ENCODE measurements at places on chromosomes 16 and 17.

- DNase-seq: peak; percentile 60
These were observed 16.0 kb upstream of the RASD1 start for GRCh38 chr17:17511881-17512858.

- no peak for DNase-seq
These were observed 18.7 kb upstream of the MC1R start for GRCh38 chr16:89899879-89900481.

DNA sequence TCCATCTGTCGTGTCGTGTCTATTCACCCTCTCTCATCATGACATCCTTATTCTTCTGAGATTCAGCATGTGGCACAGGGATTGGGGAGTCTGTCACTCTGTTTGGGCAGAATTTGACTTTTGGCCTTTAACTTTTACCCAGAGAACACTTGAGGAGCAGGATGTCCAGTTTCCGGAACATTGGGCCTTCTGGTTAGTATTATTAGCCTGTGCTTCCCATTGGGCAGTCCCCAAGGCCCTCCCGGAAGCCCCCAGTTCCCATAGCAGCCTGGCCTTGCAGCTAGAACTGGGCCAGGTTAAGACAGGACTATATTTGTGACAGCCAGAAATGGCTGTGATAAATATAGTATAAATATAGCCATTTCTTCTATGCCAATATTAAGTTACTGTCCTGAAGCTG lies 9.6 kb downstream of the SCN4A start:
- no peak for DNase-seq

- no peak for DNase-seq
These were observed 8.9 kb upstream of the TMEM220 start for GRCh38 chr17:10738521-10739258.

- peak; percentile 37 for DNase-seq
These were observed 3.9 kb downstream of the VPS35L start for GRCh38 chr16:19559242-19559910.

- DNase-seq: no peak
These were observed 4.1 kb downstream of the ERAL1 start for GRCh38 chr17:28858801-28859355.

GRCh38 chr16:85781695-85782370 lies 17.5 kb downstream of the EMC8 start:
- no peak for DNase-seq

- DNase-seq: no peak
These were observed 196.6 kb downstream of the UTP18 start for GRCh38 chr17:51456942-51457341.

GRCh38 chr17:52986056-52986662 lies 827.6 kb upstream of the CA10 start:
- DNase-seq: no peak

DNA sequence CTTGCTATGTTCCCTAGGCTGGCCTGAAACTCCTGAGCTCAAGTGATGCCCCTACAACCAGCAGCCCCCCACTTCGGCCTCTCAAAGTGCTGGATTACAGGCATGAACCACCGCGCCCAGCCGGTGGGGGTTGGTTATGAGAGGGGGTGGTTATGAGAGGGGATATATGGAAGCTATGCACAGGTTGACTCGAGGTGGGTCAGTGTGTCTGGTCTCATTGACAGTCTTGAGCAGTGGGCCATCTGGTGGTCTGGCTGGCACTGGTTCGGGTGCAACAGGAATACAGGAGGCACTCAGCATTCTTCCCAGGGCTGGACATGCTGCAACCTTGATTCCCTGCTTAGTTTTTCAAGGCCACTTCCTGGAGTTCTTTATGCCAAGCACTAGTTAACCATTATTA lies 5.6 kb upstream of the STX1B start:
- no peak for DNase-seq

- DNase-seq: no peak
These were observed 11.7 kb downstream of the CCDC57 start for GRCh38 chr17:82200743-82201497.

GRCh38 chr17:50035421-50035879 lies 20.5 kb upstream of the ITGA3 start:
- DNase-seq: no peak

- DNase-seq: no peak
These were observed 198.2 kb upstream of the CHMP6 start for GRCh38 chr17:80793421-80793820.

DNA sequence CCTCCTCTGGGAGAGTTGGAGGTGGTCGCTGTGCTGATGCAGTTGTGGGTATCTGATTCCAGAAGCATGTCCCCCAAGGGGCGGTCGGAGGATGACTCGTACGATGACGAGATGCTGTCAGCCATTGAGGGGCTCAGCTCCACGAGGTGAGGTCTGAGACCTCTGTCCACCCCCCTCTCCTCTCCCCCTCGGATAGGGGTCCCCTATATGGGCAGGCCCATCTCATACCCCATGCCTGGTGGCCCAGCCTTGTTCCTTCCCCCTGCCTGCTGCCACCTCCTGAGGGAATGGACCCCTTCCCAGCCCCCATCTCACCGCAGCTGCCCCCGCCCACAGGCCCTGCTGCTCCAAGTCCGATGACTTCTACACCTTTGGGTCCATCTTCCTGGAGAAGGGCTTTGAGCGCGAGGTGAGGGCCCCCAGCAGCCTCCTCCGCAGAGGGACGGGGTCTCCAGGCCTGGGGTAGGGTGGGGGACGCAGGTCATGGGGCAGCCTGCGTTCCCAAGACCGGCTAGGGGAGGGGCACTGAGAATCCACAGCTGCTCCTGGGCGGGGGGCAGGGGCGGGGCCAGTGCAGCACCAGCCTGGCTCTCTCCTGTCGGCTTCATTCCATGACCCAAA lies 39.2 kb downstream of the ADCY7 start:
- no peak for DNase-seq

- no peak for DNase-seq
These were observed 214.3 kb downstream of the IRX3 start for GRCh38 chr16:54072237-54072636.

DNA sequence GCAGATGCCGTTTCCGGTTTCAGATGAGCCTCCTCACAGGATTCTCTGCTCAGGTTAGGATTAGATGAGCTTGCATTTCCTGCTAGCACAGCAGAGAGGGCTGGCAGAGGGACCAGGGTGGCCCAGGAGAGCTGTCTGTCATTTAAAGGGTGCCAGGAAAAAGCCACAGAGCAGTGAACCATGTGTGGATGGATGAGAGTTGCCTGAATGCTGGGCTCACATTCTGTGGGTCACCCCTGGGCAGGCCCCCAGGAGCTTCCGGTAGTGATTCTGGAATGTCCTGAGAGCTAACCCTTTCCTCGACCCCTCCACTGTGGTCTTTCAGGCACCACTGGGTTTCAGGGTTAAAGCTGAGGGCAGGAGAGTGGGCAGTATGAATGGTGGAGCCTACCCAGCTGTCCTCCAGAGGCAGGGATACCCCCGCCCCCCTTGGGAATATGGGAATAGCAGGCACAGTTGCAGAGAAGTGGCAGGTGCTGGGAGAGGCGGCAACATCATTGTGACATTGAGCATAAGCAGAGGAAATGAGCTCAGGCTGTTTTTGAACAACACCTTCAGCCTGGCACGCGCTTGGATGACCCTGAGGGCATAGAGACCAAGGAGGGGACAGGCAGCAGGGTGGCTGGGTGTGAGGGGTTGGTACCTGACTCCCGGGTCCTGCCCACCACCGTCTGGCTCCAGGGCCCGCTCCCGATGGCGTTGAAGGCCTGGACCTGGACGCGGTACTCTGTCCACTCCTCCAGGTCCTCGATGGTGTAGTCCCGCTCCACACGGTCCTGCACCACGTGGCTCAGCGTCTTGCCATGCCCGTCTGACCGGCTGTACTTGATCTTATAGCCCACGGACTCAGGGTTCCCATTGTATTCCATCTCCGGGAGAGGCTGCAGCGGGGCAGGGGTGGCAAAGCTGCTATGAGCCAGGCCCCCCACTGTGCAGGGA lies 83.0 kb upstream of the CDC42EP4 start:
- no peak for DNase-seq

GRCh38 chr17:35129973-35130351 lies 8.5 kb downstream of the FNDC8 start:
- no peak for DNase-seq

DNA sequence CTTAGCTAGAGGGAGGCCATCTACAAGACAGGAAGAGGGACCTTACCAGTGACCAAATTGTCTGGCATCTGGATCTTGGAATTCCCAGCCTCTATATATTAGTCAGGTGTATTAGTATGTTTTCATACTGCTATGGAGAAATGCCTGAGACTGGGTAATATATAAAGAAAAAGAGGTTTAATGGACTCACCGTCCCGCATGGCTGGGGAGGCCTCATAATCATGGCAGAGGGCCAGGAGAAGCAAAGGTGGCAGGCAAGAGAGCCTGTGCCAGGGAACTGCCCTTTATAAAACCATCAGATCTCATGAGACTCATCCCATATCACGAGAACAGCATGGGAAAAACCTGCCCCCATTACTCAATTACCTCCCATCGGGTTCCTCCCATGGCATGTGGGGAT lies 500.2 kb downstream of the SHISA9 start:
- no peak for DNase-seq

- DNase-seq: no peak
These were observed 8.6 kb upstream of the ABCA9 start for GRCh38 chr17:69069226-69069750.

DNA sequence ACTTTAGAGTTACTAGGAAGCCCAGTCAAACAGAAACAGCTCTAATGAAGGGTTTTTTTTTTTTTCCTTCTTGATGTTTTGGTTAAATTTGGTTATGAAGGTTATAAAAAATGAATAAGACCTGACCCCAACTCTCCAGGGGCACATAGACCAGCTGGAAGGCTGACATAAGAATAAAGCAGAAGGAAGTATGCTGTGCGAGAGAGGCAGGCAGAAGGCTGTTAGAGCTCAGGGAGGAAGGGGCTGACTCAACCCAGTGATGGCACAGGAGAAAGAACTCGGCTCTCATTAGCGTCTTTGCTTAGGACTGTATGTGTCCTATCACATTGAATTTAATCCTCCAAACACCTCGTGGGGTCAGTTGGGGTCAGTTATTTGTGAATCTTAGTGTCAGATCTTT lies 474.6 kb downstream of the PMP22 start:
- DNase-seq: no peak

GRCh38 chr17:74478420-74479100 lies 12.1 kb downstream of the CD300A start:
- no peak for DNase-seq

GRCh38 chr17:42114118-42114517 lies 1.6 kb upstream of the DHX58 start:
- no peak for DNase-seq

GRCh38 chr17:21283482-21284318 lies 811 bp upstream of the MAP2K3 start:
- DNase-seq: no peak

- DNase-seq: no peak
These were observed 13.0 kb downstream of the PITPNC1 start for GRCh38 chr17:67390006-67390645.

GRCh38 chr17:68291836-68292688 lies 767 bp downstream of the ARSG start:
- DNase-seq: no peak

DNA sequence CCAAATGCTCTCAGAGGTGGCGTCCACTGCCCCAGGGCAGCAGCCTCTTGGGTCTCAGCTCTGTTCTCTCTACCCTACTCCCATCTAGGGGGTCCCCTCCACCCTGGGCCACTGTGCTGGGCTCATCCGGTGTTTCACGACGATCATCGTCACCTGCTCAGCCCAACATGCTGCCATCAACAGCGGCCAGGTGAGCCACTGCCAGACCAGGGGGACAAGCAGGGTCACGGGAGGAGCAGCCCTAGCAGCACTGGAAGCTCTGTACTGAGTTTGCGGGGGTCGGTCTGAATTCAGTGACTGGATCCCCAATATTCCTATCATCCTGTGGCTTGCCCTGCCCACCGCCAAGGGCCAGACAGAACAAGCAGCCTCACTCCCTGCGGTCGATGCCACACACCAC lies 16.0 kb downstream of the ALOX12B start:
- no peak for DNase-seq

GRCh38 chr17:18327093-18327492 lies 12.0 kb downstream of the SMCR8 start:
- no peak for DNase-seq

GRCh38 chr16:55328611-55329569 lies 4.9 kb downstream of the IRX6 start:
- no peak for DNase-seq

DNA sequence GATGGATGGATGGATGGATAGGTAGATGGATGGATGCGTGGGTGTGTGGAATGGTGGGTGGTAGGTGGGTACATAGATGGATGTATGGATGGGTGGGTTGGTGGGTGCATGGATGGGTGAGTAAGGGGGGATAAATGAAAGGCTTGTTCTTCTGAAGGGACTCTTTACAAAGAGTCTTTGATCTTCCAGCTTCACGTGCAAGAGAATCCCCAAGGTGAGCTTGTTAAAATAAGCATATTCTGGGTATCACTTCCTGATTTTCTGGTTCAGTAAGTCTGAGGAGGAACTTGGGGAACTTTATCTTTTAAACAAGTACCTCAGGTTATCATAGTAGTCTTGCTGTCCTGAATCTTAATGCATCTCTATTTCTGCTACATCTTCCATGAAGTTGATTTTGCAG lies 639.1 kb downstream of the MAF start:
- no peak for DNase-seq

- DNase-seq: no peak
These were observed 29.9 kb downstream of the CIBAR2 start for GRCh38 chr16:85082173-85083050.

- no peak for DNase-seq
These were observed 6.8 kb downstream of the AXIN1 start for GRCh38 chr16:345772-346171.
